ENCODE measurements at places on chromosomes 2 and 18.

GRCh38 chr2:170157025-170157684 is 20.8 kb upstream of the MYO3B start:
- DNase-seq = peak; percentile 27

GRCh38 chr2:226398580-226398979 is 401.0 kb downstream of the IRS1 start:
- DNase-seq = no peak

DNA sequence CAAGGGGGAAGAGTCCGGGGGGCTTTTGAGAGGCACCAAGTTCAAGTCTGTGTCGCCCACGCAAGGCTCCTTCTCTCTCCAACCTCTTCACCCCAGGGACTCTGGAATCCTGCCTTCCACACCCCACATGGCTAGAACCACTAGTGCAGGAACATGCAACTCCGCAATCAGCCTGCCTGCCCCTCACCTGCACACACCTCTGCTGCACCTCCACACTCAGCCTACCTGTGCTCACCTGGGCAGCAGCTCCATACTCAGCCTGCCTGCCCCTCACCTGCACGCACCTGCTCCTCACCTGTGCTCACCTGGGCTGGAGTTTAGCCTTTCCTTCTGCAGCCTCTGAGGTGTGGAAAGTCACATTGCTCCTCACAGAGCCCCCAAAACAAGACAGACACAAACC is 277.4 kb downstream of the NDUFA10 start:
- DNase-seq = no peak

GRCh38 chr18:59988098-59988706 is 88.4 kb downstream of the PMAIP1 start:
- DNase-seq = peak; percentile 69

GRCh38 chr2:7984693-7985353 is 697.0 kb upstream of the ID2 start:
- DNase-seq = no peak

- DNase-seq = no peak
These were observed 38.3 kb downstream of the SFXN5 start for GRCh38 chr2:73033142-73033765.

Data from NCI-H146 (cell line).